ENCODE measurements at places on chromosomes 7 and 10.

GRCh38 chr10:133096616-133097269 is 9.0 kb downstream of the ADGRA1 start:
- DNase-seq = peak; percentile 16

- no peak for DNase-seq
Observed at GRCh38 chr10:29344073-29344820, 55.4 kb downstream of the LYZL1 start.

DNA sequence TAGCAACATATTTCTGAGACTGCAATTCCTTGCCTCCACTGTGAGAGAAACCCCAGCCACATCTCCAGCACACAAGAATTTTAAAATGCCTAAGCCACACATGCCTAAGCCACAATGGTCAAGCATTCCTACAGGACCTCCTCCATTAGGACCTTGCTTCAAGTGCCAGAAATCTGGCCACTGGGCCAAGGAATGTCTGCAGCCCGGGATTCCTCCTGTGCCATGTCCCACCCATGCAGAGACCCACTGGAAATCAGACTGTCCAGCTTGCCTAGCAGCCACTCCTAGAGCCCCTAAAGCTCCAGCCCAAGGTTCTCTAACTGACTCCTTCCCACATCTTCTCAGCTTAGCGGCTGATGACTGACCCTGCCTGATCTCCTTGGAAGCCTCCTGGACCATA is 117.5 kb downstream of the AHR start:
- DNase-seq = no peak

DNA sequence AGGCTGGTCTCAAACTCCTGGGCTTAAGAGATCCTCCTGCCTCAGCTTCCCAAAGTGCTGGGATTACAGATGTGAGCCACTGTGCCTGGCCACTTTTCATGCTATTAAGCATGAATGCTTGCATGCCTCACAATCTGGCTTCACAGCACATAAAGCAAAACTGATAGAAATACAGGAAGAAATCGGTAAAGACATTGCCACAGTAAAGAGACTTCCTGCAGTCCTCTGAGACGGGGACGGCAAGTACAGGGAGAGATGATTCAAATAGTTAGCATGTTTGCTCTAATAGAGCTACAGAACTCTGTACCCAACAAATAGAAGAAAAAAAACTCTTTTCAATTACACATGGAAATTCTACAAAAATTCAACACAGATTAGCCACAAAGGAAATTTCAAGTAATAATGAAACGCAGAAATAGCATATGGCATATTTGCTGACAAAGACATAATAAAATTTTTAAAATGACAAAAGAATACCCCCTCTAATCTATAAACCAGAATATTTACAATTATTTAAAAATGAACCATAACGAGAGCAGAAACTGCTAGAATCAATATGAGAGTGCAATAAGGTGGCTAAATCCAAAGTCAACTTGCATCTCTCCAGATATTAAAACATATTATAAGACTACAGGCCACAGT is 32.3 kb downstream of the CARD11 start:
- no peak for DNase-seq

DNA sequence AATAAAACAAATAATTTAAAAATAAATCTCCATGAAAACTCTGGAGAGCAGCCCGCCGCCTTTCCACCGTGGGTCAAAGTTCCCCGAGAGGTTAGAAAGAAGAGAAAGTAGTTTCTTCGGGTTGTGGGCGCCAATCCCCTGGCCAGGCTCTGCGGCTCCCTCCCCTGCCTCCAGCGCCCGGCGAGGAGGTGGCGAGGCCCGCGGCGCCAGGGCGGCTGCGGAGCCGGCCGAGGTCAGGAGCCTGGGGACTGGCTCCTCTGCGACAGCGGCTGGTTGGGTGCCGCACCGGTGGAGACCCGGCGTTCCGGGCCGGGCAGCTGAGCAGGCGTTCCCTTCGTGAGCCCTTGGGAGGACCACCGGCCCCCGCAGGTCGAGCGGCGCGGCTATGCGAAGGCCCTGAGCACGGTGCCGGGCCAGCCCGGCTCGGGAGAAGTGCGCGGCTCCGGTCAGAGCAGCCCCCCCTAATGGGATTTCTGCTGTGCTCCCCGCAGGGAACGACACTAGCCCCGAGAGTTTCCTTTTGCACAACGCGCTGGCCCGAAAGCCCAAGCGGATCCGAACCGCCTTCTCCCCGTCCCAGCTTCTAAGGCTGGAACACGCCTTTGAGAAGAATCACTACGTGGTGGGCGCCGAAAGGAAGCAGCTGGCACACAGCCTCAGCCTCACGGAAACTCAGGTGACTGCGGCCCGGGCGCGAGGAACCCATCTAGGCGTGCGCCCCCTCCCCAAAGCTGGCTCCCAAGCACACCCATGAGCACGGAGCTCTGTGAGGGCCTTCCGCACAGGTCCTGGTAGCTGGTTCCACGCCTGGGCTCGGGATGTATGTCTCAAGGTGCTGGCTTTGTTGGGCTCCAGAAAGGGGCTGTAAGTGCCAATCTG is 2.8 kb downstream of the EMX2 start:
- DNase-seq = no peak

DNA sequence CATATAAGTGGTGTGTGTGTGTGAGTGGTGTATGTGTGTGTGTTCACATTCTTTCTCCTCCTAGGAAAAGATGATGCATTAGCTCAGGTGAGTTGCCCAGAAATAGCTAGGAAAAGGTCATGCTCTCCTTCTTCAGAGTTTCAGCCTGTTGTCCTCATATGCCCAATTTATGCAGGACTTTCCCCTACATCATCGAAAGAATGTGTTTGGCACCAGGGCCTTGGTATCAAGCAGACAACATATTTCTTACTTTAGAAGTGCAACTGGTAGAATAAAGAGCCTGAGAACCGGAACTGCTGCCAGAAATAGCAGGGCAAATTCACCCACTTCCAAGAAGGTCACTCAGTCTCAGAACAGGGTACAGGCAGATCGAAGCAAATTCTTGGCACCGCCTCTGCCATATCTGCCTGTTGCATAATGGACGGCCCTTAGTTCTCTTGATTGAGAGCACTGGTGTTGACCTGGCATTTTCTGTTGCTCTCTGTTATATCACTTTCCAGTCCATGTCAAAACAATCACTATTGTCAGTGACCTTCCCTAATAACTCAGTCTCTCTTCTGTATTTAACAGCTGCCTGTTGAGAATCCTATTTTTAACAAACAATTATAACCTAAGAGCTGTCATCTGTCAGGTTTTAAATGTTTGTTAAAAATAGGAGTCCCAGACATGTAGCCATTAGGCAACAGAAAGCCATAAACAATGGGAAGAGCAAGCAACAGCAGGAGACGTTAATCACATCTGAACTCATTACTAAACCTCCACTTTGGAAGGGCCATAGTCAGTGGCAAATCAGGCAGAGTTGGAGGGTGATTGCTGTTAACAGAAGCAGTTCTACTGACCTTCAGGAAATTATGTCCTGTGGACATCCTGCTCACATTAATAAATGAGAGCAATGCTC is 20.7 kb downstream of the ADRB1 start:
- DNase-seq = no peak

DNA sequence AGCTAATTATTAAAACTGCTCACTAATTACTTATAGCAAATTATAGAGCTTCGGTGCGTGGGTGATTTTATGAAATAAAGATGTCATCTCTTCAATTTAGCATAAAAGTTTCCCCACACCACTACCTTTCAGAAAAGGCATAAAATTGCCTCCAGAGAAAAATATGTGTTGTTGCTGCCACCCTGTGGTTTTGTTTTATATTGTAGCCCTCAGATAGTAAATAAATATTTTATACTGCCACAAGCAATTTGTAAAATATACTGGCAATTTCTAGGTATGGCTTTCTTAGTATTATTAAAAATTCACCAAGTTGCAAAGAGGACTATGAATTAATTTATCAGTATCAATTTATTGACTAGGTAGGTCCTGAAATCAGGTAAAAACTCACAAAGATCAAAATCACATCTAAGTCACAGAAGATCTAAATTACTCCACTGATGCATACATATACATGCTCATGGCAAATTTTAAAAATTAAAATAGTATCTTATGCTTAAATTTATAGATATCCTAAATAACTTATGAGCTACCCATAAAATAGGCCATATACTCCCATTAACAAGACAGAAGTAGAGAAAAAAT is 26.5 kb downstream of the ASNS start:
- DNase-seq = no peak

- no peak for DNase-seq
Observed at GRCh38 chr7:35991511-35992232, 161.4 kb upstream of the EEPD1 start.

GRCh38 chr10:132209130-132209529 is 22.4 kb downstream of the DPYSL4 start:
- DNase-seq = no peak

- no peak for DNase-seq
Observed at GRCh38 chr10:21030091-21030490, 133.0 kb upstream of the NEBL start.

DNA sequence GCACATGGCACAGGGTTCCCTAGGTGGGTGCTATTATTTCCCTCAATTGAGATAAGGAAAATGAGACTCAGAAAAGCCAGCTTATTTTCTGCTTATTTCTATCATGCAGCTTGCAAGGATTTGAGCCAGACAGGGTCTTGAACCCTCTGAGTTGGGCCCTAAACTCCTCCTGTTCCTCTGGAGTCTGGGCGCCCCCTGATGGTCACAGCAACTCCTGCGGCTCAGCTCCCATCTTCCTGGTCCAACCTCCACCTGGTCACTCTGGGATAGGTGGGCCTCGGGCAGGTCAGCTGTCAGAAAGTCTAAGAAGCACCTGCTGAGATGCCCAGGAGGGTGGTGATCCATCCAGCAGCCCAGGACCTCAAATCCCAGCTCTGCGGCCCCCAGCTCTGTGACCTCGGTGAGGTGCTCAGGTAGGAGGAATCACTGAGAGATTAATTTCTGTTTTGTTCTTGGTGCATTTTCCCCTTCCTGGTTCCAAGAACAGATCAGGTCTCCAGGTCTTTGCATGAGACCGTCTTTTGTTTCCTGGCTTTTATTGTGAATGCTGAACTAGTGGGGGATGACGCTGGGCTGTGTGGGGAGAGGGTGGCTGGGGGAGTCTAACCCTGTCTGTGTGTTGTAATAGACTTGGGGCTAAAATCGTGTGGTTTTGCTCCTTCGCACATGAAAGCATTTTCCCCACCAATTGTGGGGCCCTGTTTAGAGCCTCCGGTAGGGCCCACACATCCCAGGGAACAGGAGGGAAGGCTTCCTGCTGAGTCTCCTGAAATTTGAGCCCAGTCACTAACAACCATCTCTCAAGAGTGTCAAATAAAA is 32.8 kb downstream of the TMEM130 start:
- peak; percentile 18 for DNase-seq

DNA sequence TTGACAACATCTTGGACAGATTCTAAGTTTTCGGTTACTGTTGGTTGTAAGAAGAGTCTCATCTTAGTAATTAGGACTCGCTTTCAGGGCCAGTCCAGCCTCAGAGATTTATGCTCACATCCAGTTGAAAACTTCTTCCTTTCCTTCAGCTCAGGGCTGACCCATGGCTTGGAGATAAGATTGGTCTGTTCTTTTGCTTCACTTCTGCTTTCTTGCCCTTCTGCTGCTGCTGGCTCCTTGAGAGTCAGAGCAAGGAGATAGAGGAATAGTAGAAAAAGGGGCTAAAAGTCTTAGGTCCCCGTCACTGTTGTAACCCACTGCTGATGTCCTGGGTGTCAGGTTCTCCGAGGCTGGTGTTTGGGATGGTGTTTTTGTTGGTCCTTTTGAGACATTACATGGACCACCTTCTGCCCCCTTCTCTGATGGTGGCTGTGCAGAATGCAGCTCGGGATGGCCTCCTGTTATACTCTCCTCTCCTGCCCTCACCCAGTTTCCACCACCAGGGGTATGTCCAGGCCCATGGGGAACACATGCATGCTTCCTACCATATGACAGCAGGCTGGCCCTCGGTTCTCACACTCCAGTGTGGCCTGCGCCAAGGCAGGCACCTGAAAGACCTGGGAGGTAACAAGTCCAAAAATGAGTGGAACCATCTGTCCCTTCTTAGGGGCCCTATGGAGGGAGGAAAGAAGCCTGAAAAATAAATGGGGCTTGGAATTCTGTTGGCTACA is 67.8 kb upstream of the PCBD1 start:
- DNase-seq = no peak

- DNase-seq = no peak
Observed at GRCh38 chr10:72802763-72803505, 90.6 kb upstream of the OIT3 start.

DNA sequence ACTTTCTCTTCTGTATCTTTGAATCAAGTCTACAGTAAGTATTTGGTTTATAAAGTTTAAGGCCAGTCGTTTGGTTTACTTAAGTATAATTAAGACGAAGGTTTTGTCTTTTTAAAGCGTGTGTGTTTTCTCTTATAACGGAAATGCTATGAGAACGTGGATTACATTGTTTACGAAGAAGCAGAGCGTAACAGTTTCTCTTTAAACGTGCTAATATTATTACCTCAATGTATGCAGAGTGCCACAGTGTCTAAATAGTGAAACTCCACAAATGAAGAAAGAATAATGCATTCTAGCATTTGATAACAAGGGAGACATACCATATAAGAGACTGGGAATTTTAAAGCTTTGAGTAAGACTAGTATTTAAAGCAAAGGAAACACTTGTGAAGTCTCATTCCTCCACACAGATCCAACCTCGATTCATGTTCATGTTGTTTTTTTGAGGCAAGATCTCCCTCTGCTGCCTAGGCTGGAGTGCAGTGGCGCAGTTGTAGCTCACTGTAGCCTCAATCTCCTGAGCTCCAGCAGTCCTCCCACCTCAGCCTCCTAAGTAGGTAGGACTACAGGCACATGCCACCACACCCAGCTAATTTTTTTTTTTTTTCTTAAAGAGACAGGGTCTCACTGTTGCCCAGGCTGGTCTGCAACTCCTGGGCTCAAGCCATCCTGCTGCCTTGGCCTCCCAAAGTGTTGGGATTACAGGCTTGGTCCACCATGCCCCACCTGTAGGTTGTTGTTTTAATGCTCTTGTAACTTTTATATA is 75.1 kb downstream of the ANKRD61 start:
- DNase-seq = peak; percentile 17

- DNase-seq = no peak
Observed at GRCh38 chr10:5858811-5859210, 30.9 kb downstream of the ANKRD16 start.

DNA sequence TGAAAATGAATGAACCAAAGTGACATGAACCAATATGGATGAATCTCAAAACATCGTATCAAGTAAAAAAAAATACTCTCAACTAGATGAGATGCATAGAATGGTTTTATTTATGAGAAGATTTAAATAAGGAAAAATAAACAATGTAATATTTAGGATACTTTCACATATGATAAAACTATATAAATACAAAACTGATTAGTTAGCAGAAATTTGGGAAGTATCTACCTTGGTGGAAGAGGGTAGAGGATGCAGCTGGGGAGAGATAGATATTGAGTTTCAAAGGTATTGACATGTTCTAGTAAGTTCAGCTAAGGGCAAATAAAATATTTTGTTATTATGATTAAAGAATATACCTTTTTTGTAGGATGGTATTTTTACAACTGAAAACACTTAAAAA is 463.1 kb downstream of the SH2D4B start:
- no peak for DNase-seq

- DNase-seq = no peak
Observed at GRCh38 chr7:43568529-43568928, 14.4 kb upstream of the STK17A start.
